NK-92 treated with Interleukin-12 subunit alpha and Interleukin-12 subunit beta, amount 100 ng/mL, for 24 hours (cell line): ENCODE measurements at places on chromosomes 13 and 19.

DNA sequence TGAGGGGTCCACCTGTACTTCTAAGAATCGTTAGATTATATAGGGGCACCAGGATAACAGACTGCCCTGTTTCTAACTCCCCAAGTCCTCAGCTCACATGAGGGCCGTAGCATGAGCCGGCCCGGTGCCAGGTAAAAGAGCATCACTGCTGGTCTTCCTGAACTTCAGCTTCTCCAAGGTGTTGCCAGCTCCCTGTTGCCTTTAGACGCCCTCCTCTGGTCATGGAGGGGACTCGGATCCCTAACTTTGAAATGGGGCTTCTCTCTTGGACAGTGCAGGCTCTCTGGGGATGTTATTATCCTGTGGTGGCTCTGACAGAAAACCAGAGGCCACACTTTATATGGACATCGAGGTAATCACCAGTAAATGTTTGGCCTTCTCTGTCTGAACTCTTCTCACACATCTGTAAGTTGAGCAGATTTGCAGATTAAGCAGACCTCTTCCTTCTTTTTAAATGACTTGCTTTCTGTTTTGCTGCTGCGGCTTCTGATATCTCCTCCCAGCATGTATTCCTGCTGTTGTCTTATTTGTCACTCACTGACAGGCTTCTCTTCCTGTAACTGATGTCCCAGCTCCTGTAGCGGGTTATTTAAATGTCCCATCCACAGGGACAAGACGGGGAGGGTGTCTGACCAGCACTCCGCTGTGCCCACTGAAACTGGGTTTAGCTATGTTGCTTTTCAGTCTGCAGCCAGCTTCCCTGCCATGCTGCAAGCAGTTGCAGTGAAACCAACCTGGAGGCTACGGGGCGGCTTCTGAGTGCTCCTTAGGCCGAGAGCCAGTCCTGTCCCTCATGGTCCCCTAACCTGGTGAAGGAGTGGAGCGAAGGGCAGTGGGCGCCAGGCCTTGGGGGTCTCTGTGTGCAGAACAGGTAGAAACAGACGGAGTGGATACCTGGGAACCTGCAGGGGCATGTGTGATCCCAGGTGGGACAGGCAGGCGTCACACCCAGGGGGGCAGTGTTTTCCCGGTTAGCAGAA is 39.2 kb downstream of the TSSK6 start:
- no peak for DNase-seq

DNA sequence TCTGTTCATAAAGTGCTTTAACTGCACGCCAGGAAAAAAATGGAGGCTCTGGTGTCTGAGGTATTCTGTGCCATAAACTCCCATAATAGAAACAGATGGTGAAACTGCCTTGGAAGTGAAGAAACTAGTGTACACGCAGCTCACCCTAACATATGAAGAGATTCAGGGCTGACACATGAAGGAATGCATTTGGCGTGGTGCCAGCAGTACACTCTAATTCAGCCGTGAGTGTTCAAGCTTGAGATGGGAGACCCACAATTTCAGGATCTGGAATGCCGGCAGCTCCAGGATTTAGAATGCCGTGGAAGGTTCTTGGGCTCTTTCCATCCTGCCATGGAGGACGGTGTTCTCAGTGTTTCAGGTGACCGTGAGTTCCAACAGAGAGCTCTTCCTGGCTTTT is 478.4 kb downstream of the TSHZ3 start:
- DNase-seq = no peak

GRCh38 chr19:42176649-42176989 is 40.9 kb downstream of the DEDD2 start:
- no peak for DNase-seq

GRCh38 chr19:29497241-29497640 is 28.6 kb upstream of the VSTM2B start:
- no peak for DNase-seq

DNA sequence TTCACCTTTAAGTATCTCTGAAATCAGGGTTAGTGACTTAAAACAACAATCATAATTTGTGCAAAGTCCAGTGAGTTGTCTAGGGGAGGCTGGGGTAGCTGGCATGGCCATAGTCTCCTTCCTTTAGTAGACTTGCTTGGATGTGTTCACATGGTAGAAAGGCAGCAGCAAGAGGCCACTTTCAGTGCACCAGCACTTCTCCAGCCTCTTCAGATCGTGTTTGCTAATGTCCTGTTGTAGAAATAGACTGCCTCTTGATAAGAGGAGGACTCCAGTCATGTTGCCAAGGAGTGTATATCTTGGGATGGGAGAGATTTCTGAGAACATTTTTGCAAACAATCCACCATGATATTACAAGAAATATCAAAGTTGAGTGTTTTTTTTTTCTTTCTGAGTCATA is 22.9 kb downstream of the WDFY2 start:
- DNase-seq = no peak

- DNase-seq = no peak
Measured at GRCh38 chr19:1289686-1290025, 4.0 kb downstream of the EFNA2 start.

DNA sequence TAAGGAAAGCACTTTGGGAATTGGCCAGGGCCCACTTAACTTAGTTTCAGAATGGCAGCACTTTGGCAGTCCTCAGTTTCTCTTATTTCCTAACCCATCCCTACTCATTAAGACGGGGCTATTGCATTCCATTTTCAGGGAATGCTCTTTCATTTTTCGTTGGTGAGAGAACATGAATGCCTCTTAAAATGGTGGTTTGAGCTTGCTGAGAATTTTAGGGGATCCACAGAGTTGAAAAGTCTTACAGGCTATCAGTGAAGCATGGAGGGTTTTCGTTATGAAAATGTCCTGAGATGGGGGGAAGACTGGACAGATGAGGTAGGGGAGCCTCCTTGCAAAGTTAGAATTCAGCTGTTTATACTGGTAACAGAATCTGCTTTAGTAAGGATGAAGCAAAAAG is 71.4 kb downstream of the LRCH1 start:
- no peak for DNase-seq

- DNase-seq = no peak
Measured at GRCh38 chr19:53871454-53871853, 3.8 kb downstream of the MYADM start.

- DNase-seq = no peak
Measured at GRCh38 chr13:82214341-82214740, 1667.9 kb downstream of the SLITRK1 start.

DNA sequence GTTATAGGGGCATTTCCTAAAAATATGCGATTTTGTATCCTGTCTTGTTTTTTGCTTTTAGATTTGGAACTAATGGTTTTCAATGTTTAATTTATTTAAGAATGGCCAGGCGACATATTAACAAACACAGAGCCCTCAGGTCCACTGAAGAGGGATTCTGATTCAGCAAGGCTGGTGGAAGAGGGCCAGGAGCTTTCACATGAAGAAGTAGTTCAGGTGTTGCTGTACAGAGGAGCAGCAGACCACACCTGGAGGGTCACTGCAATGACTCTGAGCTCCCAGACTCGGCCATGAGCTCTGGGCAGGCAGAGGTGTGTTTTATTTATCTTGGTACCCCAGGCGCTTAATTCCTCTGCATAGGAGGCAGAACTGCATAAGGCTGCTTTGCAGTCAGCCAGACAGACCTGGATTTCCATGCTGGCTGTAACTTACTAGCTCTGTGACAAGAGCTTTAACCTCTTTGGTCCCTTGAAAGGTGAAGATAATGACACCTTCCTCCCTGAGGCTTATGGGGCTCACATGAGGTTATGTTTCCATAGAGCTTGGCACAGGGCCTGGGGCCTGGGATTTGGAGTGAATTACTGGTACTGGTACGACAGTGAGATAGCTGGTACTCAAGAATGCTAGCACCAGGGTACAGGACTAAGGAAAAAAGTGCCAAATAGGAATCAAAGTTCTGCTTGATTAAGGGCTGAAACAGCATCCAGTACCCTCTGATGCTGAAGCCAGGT is 184.7 kb downstream of the OXGR1 start:
- no peak for DNase-seq

GRCh38 chr13:40362502-40362901 is 303.9 kb downstream of the FOXO1 start:
- no peak for DNase-seq

GRCh38 chr19:32863841-32864240 is 5.7 kb downstream of the SLC7A9 start:
- DNase-seq = no peak

DNA sequence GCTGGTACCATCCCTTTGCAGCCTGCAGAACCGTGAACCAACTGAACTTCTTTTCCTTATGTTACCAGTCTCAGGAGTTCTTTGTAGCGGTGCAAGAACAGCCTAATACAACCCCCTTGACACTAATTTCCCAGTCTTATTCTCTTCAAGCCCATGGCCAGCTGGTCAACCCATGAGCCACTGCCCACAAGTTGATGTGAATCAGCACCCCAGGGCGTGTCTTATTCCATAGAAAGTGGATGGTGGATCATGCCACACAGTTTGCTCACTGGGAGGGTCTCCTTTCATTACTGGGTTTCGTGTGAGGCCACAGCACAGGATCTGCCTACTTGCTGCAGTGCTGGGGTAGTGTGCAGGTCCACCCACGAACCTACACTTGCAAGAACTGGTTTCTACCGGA is 27.0 kb downstream of the TEX29 start:
- no peak for DNase-seq

GRCh38 chr19:41626877-41627276 is at the start of gene CEACAM4:
CEACAM4 (minus strand) TSS chr19:41627074; CDS start chr19:41626963, 111 bp downstream.
- DNase-seq = no peak

DNA sequence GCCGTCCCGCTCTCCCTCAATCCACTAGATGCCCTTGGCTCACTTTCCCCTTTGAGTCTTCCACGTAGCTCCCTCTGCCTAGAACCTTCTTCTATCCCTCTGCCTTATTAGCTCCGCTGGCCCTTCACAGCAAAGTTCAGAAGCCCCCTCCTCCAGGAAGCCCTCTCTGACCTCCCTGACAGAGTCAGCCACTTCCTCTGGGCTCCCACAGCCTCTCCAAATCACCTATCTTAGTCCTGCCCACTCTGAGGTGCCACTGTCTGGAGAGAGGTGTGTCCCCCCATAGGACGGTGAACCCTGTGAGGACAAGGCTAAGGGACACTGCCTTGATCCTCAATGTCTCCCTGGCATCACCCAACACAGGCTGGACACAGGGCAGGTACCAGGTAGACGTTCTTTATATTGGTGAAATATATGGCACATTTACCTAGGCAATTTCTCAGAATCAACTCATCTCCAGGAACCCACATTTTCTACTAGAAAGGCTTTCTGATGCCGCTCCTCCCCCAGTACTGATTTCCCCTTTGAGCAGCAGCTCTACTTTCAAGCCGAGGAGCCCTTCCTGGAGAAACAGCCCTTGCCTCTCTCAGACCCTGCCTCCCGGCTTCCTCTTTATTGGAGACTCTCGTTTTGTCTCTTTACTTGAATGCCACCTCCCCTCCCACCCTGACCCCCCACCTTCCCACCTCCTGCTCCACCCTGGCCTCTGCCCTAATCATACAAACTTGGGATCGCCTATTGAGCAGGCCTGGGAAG is 3.4 kb upstream of the TGFB1 start:
- no peak for DNase-seq

- no peak for DNase-seq
Measured at GRCh38 chr13:77040076-77040475, 13.1 kb upstream of the FBXL3 start.

DNA sequence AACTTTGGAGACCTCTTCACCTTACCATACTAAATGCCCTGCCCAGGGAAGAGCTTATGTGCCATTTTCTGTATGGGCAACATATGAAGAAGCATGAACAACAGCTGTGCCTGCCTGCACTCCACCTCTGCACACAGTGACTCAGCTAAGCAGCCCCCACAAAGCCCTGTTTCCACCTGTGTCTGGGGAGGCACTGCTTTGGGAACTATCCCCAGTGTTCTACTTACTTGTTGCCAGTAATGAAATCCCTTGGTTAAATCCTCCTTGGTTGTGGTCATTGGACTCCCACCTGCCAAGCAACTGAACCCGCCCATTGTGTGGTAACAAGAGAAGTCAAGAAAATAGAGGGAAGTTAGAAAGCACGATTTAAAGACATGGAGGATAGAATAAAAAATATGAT is 84.6 kb downstream of the NALCN start:
- no peak for DNase-seq

- DNase-seq = no peak
Measured at GRCh38 chr13:33051632-33052031, 35.4 kb downstream of the KL start.

GRCh38 chr13:96068729-96069128 is 15.5 kb upstream of the UGGT2 start:
- no peak for DNase-seq

GRCh38 chr19:54470991-54471782 is 1.9 kb downstream of the CDC42EP5 start:
- DNase-seq = no peak

GRCh38 chr13:41268764-41269163 is 5.4 kb upstream of the MTRF1 start:
- DNase-seq = no peak

GRCh38 chr19:32206065-32206464 is 139.3 kb upstream of the ZNF507 start:
- no peak for DNase-seq

DNA sequence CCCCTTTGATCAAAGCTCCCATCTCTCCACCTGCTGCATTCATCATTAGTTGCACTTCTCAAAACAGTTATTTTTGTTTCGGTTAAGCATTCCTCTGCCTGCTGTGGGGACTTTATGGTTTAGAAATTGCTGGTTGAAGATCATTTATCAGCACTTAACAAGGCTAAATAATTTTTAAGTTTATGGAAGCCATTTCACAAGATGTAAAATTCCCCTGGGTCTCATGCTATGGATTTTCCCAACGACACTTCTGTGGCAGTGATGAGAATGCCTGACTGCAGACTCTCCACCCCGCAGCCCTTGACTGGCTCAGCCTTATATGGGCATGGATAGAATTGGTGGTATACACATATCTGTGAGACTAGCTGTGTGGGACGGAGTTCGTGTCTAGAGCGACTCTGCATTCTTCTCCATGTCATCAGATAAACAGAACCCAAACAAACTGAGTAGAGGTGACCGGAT is 52.8 kb downstream of the COL4A2 start:
- DNase-seq = no peak

- no peak for DNase-seq
Measured at GRCh38 chr19:16561382-16561781, 10.8 kb downstream of the SLC35E1 start.

DNA sequence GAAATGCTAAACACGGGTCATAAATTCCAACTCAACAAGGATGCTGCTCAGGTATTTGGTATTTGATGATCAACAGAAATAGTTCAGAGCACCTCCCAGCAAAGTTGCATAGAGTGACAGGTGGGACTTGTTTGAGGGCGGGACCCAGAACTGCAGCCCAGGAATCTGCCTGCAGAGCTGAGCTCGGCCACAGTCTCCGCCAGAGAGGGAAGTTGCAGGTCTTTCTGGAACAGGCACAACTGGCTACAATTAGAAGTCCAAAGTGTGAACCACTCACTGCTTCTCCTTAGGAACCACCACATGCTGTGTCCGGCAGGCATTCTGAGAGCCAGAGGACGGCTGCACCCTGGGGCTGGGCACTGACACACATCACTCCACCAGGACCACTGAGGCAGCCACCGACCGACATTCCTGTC is 1.1 kb downstream of the SLC15A1 start:
- DNase-seq = no peak
